ENCODE measurements at places on chromosomes 2 and 18.

GRCh38 chr2:239679755-239680154 lies 278.9 kb upstream of the HDAC4 start:
- no peak for DNase-seq

- no peak for DNase-seq
These were observed 30.5 kb upstream of the SGPP2 start for GRCh38 chr2:222393733-222394267.

- DNase-seq: peak; percentile 35
These were observed 10.1 kb downstream of the IWS1 start for GRCh38 chr2:127516041-127516762.

- DNase-seq: no peak
These were observed 398.1 kb upstream of the ATP5MC3 start for GRCh38 chr2:175579646-175580045.

DNA sequence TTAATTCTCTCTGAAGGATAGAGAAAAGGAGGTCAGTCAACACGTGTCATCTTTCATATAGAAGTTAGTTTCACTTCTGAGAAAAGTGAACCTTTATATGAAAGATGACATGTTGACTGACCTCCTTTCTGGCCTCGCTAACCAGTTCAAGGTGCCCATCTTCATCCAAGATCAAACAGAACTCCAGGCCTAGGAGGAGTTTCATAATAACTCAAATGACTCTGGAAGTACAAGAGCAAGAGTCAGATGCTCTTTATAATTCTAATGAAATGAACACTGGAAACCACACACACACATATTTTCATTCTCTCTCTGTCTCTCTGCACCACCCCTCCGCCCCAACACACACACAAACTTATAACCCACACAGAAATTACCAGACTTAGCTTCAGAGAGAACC lies 16.3 kb downstream of the ANKRD44 start:
- no peak for DNase-seq

- no peak for DNase-seq
These were observed 120.8 kb downstream of the ESCO1 start for GRCh38 chr18:21479721-21480120.

DNA sequence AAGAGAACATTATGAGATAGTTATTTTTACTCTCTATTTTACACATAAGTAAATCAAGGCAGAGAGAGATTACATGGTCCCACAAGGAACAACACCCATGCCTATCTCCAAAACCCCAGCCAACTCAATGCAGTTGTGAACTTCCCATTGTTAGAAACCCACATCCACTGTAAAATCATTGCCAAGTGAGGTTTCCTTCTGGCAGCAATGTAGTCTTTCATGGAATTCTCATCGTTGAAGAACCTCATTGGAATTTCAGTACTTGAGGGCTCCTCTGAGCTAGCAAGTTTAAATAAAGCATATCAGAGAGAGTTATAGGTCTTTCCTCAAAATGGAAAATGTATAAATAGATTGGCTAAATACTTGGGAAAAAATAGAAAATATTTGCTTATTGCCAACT lies 105.2 kb downstream of the RAD51AP2 start:
- DNase-seq: no peak
